ENCODE measurements at places on chromosomes 11 and 22.

GRCh38 chr11:60455531-60456042 is at the start of gene MS4A1:
Gene MS4A1, plus strand, starts transcription at chr11:60455847. Its CDS starts 6,528 bp downstream, at chr11:60462375.
- no peak for DNase-seq

DNA sequence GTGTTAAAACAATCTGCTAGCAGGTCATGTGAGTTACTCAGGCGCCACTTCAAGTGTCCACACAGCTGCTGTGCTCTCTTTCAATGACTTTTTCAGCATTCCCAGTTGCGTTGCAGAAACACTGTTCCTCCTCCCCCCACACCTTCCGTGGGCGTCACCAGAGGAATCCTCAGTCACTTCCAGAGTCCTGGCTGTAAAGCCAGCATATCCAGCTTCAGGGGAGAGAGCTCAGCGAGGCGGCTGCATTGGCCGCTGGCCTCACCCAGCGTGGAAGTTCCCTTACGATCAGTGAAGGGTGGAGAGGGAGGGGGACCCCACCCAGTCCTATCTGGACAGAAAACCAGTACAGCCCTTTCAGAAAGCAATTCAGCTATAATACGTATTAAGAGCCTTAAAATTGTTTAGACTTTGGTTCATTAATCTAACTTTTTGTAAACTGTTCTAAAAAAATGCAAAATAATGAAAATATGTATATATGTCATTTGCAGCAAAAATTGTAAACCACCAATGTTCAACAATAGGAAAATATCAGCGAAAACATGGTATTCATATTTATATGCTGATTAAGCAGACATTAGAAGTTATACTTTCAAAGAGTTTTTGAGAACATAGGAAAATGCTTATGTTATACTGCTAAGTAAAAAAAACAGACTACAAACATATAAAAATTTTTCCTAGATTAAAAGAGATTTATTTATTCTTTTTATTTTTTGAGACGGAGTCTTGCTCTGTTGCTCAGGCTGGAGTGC is 2.8 kb upstream of the ANO9 start:
- no peak for DNase-seq

DNA sequence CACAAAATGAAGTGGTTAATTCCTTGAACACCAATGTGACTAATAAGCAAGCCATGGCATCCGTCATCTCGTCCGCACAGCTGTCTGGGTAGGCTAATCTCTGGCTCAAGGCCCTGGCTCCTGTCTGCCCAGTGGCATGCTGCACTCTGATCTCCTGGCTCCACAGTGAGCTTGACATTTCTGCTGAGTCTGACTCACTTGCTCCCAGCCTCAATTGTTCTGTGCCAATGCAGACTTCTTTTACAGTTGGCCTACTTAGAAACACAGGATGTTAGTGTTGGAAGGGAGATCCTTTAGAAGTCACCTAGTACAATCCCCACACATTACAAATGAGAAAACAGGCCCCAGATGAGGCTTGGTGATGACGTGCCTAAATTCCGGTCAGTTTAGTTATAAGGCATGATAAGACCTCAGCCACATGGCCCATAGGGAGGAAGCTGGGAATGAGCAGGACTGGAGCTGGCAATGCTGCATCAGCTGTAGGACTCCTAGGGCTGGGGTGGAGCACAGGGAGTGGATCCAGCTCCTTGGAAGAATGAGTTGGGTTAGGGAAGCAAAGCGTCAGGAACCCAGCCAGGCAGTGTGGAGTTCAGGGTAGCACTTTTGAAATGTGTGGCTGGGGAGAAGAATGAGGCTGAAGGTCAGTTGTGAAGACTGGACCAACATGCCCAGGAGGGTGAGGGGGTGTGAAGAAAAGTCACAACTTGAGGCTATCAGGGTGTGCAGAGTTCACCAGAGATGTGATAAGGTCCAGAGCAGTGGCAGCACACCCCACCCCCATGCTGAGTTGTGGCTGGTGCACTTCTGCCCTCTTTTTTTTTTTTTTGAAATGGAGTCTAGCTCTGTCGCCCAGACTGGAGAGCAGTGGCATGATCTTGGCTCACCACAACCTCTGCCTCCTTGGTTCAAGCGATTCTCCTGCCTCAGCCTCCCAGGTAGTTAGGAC is 70.2 kb upstream of the EED start:
- peak; percentile 47 for DNase-seq

- no peak for DNase-seq
These were observed 56.1 kb upstream of the TIMP3 start for GRCh38 chr22:32745251-32745995.

DNA sequence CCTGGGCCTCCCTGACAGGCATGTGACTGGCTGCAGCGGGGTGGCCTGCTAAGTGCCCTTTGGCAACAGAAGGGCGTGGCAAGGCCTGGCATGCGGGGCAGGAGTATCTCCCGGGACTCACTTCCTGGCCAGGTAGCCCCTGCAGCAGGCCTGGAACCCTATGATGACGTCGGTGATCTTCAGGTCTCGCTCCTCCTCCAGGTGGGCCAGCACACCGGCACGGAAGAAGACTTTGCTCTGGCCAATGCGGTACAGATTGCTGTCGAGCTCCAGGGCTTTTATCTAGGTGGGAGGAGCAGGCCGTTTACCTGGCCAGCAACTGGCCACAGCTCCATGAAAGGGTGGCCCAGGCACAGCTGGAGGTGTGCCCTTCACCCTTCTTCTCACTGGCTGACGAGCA is 50.9 kb downstream of the APOL1 start:
- DNase-seq: no peak

DNA sequence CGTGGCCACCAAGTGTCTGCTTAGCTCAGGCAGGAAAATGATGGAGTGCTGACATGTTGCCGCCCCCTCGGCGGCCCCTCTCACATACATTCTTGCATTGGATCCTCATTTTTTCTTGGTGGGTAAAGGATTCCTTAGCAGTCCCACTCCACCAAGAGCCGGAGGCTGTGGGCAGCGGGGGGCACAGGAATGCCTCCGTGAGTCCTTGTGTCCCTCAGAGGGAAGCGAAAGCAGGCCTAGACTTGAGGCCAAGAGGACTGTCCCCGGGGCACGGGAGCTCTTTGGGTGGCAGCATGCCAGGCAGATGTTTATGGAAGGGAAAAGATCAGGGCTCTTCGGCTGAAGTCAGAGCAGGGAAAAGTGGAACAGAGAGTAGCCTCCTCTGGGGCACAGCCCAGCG is 21.6 kb downstream of the LRFN4 start:
- DNase-seq: no peak
